T-helper 1 cell (primary cell): ENCODE measurements at places on chromosomes 7 and 10.
A peak's percentile ranks its signal among the peaks of the same experiment; 100 is the strongest.

- DNase-seq = no peak
Observed at GRCh38 chr10:109030581-109031210, 892.6 kb downstream of the XPNPEP1 start.

DNA sequence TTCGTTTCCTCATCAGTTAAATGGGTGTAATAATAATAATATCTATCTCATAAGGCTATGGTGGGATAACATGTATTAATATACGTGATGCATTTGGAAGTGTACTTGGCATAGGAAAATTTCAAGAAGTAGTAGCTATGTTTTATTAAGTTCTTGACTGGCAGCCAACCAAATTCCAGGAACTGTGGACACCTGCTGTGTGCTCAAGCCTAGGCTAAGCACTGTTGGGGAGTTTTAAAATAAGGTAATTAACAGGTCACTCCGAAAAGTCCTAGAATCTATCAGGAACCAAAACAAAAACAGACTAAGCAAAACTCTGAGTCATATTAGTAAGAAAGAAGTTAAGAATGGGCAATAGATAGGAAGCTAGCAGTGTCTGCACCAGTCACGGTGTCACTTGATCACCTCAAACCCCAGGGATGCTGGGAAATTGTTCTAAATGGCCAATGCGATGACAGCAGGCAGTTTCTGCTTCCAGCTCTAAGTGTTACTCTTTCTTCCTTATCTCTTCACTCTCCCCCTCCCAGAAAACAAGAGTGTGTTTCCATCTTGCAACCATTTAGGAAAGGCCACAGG lies 92.0 kb upstream of the GDF10 start:
- DNase-seq = no peak

DNA sequence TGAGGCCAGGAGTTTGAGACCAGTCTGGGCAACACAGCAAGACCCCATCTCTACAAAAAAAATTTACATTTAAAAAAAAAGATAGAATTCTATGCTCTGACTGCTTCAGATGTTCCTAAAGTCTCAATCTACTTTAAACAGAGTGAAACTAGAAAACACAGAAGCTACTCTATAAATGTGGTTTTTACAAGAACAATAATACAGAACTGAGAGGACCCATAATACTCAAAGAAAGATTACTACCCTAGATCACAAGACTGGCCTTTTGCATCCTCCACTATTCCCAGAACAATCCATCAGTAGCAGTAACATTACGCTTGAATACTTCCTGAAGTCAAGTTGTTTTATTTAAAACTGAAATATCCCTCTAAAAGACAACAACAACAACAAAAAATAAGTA lies 119.4 kb downstream of the ZFAND4 start:
- DNase-seq = no peak

GRCh38 chr7:102287111-102287980 lies 678 bp downstream of the SH2B2 start:
- peak; percentile 17 for DNase-seq

DNA sequence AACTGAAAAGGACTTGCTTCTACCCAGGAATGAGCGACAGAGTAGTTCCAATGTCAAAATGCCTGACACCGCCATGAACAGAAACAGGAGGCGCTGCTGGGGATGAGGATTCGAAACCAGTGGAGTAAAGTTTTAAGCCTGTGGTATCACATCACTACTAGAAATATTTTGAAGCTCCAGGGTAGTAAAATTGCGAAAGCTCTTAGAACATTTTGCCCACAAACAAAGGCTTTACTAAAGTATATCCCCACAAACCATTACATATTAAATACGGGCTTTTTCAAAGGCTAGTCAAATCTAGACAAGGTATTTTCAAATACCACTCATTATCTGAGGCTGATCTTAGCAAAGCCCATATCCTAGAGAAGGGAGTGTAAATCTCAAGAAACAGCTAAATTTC lies 2.4 kb downstream of the PRDX3 start:
- DNase-seq = no peak

- no peak for DNase-seq
Observed at GRCh38 chr10:38045129-38045528, 34.7 kb downstream of the ZNF33A start.

- no peak for DNase-seq
Observed at GRCh38 chr10:119129721-119130120, 25.8 kb downstream of the DENND10 start.

GRCh38 chr7:55022002-55022985 lies 3.5 kb downstream of the EGFR start:
- DNase-seq = no peak

GRCh38 chr10:92891885-92892690 lies 43.8 kb downstream of the EXOC6 start:
- DNase-seq = no peak

- DNase-seq = no peak
Observed at GRCh38 chr7:2134740-2135139, 98.0 kb downstream of the MAD1L1 start.

DNA sequence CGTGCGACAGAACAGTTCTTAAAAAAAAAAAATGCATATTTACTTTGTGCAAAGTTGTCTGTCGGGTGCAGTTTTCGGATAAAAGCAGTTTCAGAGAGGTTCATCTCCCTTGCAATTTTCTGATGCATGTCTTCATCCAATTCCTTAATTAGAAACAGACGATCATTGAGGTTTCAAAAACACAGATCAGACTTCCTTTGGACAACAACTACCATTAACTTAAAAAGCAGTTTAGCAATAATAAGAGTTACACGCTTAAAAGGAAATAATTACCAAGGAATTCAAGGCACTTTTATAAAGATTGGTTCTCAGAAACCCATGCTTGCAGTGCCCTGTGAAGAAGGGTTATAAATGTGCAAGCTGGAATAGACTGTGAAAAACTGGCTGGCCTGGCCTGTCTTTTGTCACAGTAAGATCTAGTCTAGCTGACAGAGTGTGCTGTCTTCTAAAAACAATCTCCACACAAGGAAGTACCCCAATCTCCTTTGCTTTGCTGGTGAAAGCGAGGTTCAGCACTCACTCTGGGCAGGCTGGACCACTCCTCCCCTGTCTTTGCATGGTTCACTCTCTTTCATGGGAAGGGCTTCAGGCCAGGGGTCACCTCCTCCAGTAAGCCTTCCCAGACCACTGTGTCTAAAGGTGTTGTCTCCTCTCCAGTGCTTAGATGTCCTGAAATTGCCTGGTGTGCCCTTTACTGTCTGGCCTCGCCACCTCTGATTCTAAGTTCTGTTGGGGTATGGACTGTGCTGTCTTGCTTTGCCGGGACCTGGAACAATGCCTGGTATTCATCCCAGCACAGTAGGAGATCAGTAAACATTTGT lies 34.8 kb upstream of the HNRNPH3 start:
- no peak for DNase-seq

GRCh38 chr7:50056131-50056530 lies 36.9 kb downstream of the ZPBP start:
- DNase-seq = no peak

DNA sequence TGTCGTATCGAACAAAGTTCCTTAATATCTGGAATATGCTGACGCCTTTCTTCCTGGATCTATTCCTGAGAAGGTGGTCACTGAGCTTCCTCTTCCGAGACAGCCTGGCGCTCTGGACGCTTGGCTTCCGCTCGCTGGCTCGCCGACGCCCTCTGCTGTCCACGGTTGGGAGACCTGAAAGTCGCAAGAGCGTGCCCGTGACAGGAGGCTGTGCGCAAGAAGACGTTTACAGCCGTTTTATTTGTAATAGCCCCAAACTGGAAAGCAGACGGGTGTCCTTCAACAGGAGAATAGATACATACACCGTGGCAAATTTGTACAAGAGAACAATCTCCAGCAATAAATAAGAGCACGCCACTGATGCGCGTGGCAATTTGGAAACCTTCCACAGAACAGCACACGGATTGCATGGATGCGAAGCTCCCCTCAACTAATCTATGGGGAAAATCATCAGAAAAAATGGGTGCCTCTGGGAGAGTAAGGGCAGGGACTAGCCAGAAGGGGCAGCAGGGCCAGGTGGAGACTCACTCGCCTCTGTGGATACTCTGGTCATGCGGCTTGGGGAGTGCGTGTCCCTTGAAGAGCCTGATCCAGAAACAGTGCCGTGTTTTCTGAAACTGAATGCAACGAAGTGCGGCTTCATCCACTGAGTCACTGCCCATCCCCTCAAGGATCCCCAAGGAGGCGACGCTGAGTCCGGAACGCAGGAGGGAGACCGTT lies 41.5 kb upstream of the BNIP3 start:
- peak; percentile 68 for DNase-seq

GRCh38 chr7:101241015-101241363 lies 3.4 kb upstream of the CLDN15 start:
- no peak for DNase-seq

DNA sequence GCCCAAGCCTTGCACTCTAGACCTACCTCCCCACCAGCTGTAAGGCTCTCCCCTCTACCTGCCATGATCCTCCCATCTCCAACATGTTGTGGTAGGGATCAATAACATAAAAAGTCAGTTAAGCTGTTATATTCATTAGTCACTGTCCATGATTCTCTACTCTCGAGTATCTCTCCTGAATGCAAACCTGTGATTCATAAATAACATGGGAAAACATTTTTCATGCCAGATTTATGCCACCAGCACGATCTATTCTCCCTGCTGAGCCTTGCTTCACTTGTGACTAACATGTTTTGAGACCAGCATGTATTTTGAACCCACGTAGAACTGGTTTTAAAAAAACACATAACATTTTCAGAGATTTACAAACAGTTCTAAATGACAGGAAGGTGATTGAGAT lies 30.3 kb downstream of the TMEM168 start:
- no peak for DNase-seq

DNA sequence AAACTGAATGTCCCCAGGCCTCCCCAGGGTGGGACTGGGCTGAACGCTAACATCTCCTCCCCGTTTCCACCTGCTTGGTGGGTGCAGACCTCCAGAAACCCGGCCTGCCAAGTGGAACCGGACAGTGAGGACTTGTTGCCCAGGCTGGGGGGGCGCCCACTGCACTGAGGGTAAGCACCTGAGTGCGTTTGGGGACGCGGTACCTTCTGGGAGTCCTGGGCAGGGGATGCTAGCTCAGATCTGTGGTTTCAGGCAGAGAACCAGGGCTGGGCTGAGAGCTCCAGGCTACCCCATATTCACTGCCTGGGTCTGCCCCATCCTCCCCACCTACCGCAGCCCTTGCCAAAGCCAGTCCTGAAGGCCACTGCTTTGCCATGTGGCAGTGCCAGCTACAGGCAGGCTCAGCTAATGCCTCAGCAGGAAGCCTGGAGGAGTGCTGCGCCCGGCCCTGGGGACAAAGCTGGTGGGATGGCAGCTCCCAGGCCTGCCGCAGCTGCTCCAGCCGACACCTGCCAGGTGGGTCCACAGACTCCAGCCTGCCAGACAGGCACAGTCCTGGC lies 3.5 kb upstream of the ZNF467 start:
- DNase-seq = no peak

GRCh38 chr10:106914016-106914415 lies 250.5 kb downstream of the SORCS1 start:
- DNase-seq = no peak

- no peak for DNase-seq
Observed at GRCh38 chr7:1981878-1982230, 250.9 kb downstream of the MAD1L1 start.

- no peak for DNase-seq
Observed at GRCh38 chr10:82564353-82565196, 689.6 kb downstream of the NRG3 start.

GRCh38 chr10:13253726-13254125 lies 19.6 kb upstream of the UCMA start:
- no peak for DNase-seq

- DNase-seq = no peak
Observed at GRCh38 chr10:128111696-128112095, 14.5 kb downstream of the MKI67 start.

DNA sequence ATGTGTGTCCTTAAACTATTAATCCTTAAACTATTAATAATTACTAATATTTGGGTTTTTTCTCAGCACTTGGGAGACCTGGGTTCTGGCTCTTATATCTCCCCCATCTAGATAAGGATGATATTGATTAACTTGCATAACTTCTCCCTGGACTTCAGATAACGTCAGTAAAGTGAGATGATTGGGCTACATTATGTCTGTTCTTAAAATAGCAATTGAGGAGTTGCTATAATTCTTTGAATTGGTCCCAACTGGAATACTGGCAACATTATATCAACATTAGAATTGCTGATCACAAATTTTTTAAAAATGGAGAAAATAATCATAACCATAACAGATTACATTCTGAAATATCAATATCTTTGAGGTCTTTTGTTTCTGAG lies 1.9 kb downstream of the APBB1IP start:
- DNase-seq = no peak

GRCh38 chr7:42617806-42618457 lies 293.9 kb downstream of the C7orf25 start:
- DNase-seq = no peak

DNA sequence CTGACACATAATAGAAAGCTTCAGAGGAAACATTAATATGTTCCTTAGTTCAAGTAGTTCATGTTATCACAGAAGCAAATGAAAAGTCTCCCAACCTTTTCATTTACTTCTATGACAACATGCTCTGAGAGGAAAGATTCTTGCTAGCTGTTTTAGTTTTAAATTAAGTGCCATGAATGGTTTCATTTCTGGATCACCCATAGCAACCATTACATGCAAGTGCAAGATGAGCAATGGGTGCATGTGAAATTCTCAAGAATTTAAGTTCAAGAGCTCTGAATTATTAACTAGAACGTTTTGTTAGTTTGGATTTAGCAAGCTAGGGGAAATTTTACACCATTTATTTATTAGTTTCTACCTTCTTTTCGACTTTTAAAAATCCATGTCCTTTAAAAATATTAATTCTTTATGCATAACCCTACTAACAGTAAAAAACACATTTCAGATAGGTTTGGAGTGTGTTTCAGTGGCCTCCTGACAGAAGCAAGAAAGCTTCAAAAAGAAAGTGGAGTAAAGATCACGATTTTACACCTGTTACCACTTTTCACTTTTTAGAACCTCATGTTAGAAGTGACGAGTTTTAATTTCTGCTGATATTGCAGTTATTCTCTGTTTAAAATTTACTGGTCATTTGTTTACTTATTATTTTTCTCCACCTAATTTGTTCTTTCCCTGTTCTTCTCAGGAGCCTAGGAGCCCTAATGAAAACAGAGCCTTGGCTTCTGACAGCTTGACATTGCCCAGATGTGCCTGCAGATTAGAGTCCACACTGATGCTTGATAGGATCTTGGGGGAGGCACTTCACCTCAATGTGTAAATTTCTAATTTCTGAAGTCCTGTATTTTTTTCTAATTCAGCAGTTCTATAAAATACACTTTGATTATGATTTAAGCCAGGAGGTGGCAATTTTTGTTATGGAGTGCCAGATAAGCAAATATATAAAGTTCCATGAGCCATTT lies 995.3 kb upstream of the PHF14 start:
- DNase-seq = no peak

- no peak for DNase-seq
Observed at GRCh38 chr7:103541026-103541425, 95.0 kb upstream of the SLC26A5 start.
